Pulmonary artery endothelial cell (primary cell): ENCODE measurements at places on chromosomes 3 and 15. TPM values are rescaled to one million over a fixed set of nuclear protein-coding genes. Genes with fewer than 3 reads are reported as not detected.

C3orf20 gene
- not detected in 2 replicates for total RNA-seq

HRG gene
- total RNA-seq = not detected in 2 replicates

P2RY12 gene
- not detected in 2 replicates for total RNA-seq

- DNase-seq = no peak
Measured at GRCh38 chr15:68378595-68378994, 53.4 kb downstream of the ITGA11 start.

- DNase-seq = no peak
Measured at GRCh38 chr15:49366496-49366895, 56.5 kb upstream of the FGF7 start.

- DNase-seq = peak; percentile 90
Measured at GRCh38 chr15:57551715-57552677, 39.7 kb upstream of the MYZAP start.

GRCh38 chr3:61980041-61980440 lies 393.3 kb downstream of the FEZF2 start:
- peak; percentile 53 for DNase-seq
